ENCODE measurements at places on chromosomes 7 and 10.

DNA sequence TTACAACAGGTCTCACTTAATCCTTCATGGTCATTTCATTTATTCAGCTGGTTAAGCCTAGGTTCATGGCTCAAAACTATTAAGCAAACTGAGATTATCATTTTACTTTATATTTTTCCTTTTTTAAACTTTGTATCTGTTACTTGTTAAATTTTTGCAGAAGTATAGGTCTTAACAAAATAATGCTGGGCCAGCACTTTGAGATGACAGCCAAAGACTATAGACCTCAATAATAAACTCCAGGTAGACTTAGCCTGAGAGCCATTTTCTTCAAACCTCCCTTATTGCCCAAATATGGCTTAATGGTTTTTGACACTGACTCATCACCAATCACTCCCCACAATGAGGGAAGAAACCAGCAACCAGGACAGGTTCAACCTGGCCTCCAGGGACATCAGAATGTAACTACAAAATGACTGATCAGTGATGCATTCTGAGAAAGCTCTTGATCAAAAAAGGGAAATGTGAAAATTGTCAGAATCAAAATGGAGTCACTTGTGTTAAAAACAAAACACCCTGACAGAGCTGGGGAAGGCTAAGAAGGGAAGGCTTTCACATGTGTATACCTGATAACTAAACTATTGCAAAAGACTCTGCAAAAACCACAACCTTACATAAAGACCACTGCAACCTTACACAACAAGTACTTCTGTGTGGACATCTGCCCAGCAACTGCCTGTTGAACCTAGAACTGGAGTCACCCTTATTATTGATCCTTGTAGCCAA, 2.1 kb upstream of the CCDC126 start:
- no peak for DNase-seq

GRCh38 chr7:38796626-38797501, 112.1 kb downstream of the VPS41 start:
- DNase-seq = peak; percentile 23

DNA sequence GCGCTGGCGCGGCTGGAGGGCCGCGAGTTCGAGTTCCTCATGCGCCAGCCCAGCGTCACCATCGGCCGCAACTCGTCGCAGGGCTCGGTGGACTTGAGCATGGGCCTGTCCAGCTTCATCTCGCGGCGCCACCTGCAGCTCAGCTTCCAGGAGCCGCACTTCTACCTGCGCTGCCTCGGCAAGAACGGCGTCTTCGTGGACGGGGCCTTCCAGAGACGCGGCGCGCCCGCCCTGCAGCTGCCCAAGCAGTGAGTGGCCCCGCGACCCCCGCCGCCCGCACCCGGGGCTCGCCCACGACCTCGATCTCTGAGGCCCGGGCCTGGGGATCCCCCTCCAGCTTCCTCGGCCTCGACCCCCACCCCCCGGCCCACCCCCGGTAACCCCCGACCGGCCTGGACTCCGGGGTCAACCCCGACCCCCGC, 537 bp downstream of the FOXK1 start:
- DNase-seq = peak; percentile 49

DNA sequence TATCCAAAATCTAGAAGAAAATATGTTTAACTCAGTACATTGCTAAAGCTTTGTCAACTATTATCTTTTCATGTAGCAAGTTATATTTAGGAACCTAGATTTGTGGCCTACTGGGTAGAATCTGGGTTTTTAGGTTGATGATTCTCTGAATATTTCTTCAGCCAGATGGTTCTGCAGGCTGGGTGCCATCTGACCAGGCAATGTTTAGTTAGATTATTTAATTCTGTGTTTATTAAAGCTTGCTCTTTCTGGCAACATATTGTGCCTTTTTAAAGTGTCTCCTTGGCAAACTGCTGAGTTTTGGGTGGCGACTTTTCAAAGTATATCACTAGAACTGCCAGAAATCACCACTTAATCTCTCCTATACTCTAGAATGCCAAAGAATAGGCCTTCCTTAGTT, 114.1 kb downstream of the LHFPL3 start:
- DNase-seq = no peak

DNA sequence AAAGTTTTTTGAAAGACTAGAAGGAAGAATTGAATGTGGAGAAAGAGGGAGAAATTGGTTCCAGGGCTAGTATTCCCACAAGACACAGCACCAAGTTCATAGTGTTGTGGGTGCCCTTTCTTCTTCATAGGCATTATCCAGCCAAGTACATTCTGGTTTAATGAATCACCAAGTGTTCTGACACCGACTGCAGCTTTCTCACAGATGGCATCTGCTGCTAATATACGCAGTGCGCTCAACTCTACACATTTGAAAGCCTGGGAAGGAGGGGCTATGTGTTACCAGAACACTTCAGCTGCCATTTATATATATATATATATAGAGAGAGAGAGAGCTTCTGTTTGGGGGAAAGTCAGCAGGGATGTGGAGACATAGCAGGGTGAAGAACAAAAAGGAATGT, 1168.4 kb downstream of the GATA3 start:
- DNase-seq = no peak

DNA sequence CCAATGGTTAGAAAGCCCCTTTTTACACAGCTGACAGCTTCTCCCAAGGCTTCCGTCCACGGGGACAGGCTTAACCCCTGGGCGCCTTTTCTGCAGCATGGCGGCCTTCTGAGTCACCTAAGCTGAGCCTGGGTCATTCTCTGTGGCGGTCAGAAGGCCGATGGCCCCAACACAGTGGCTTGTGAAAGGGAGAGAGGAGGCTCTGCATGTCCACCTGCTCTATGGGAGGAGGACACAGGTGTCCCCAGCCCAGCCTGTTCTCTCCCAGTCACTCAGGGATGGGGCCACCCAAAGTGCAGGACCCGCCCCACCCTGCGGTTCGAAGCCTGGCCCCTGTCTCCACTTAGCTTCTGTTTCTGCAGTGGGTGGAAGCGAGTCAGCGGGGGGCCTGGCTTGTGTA, 20.4 kb upstream of the TTYH3 start:
- no peak for DNase-seq

DNA sequence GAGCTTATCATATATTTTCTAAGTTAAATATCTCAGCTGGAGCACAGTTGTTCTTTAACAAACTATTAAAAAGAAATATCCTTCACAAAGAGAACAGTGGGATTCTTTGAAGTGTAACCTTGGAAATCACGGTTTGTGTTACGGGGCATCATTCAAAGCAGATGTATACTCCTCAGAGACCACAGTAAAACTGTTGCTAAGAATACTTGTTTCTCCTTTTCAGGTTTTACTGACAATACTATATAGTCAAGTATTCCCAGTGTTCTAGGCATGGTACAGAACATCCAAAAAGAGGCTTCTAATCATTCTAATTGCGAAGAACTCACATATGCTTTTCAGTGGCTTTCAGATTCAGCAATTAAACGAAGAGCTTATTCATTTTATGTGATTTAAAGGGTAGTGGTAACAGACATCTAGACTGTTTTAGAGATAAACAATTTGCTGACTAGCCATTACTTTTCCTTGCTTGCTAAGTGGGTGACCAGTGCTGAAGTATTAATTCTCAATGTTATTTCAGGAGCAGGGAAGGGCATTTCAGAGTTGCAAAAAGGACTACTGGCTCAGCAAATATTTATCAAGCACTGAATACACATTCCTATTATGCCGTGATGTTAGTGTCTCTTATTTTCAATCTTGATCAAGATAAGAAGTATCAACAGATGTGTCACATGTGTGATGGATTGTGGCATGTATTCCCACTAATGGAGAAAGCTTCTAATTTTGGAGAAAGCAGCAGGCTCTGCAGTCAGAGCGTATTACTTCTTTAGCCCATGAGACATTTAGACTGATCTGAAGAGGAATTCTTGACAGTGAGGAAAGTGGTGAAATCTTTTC, 236.8 kb downstream of the RNLS start:
- DNase-seq = no peak

- no peak for DNase-seq
Observed at GRCh38 chr7:30226614-30227268, 57.7 kb upstream of the ZNRF2 start.

- no peak for DNase-seq
Observed at GRCh38 chr7:116324582-116324981, 114.2 kb downstream of the TES start.

- DNase-seq = no peak
Observed at GRCh38 chr7:105764506-105764905, 111.9 kb downstream of the ATXN7L1 start.

- DNase-seq = no peak
Observed at GRCh38 chr7:107981466-107981865, 21.5 kb downstream of the LAMB1 start.

DNA sequence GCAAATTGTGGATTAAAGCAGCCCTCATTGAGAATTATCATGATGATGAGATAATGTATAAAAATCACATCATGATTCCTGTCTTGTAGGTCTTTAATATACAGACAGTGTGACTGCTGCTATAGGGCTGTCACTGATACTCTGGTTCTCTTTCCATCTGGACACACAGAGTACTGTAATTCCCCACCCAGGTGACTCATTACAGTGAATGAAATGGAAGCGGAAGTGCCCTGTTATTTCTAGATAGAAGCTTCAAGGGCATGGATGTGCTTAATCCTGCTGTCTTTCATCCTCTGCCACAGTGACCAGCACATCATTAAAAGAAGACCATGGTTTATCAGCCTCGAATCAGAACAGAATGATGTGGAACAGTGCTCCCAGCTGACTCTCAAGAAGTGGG, 1234.0 kb downstream of the SORCS3 start:
- DNase-seq = no peak

GRCh38 chr7:54810401-54810800, 51.4 kb upstream of the SEC61G start:
- no peak for DNase-seq

DNA sequence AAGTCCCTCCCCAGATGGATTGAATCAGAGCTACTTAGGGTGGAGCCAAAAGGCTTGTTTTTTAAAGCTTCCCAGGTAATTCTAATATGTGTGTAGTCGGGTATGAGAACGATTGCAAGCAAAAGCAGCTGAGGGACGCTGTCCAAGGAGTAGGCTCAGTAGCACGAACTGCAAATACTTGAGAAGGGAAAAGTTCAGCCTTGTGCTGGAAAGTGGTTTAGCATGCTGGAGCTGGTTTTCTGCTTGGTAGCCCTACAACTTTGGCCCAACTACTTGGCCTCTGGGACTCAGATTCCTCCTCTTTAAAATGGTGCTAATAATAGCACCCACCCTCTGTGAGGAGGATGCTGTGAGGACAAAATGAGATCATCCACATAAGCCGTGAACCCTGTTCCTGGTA, 76.2 kb downstream of the AHR start:
- no peak for DNase-seq

- no peak for DNase-seq
Observed at GRCh38 chr7:45891462-45892402, 3.4 kb downstream of the IGFBP1 start.

DNA sequence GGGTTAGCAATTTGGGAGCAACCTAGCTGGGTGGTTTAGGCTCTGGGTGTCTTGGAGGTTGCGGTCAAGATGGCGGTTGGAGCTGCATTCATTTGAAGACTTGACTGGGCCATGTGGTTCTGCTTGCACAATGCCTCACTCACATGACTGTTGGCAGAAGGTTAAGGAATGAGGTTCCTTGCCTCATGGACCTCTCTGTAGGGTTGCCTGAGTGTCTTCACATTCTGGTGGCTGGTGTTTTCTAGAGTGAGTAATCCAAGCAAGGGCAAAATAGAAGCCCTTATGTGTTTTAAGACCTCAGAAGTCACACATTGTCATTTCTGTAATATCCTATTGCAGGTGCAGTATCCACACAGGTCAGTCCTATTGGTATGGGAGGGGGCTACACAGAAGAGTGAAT, 52.0 kb downstream of the CDK14 start:
- DNase-seq = no peak

GRCh38 chr7:40645197-40645596, 510.4 kb downstream of the SUGCT start:
- DNase-seq = no peak

GRCh38 chr10:6200734-6201515, 1.8 kb upstream of the PFKFB3 start:
- peak; percentile 44 for DNase-seq
